Stimulated activated CD8-positive, alpha-beta memory T cell treated with anti-CD3 and anti-CD28 coated beads, Interleukin-7, amount 100 ng/mL, for 1 hour (primary cell): ENCODE measurements at places on chromosomes 7 and 10.

DNA sequence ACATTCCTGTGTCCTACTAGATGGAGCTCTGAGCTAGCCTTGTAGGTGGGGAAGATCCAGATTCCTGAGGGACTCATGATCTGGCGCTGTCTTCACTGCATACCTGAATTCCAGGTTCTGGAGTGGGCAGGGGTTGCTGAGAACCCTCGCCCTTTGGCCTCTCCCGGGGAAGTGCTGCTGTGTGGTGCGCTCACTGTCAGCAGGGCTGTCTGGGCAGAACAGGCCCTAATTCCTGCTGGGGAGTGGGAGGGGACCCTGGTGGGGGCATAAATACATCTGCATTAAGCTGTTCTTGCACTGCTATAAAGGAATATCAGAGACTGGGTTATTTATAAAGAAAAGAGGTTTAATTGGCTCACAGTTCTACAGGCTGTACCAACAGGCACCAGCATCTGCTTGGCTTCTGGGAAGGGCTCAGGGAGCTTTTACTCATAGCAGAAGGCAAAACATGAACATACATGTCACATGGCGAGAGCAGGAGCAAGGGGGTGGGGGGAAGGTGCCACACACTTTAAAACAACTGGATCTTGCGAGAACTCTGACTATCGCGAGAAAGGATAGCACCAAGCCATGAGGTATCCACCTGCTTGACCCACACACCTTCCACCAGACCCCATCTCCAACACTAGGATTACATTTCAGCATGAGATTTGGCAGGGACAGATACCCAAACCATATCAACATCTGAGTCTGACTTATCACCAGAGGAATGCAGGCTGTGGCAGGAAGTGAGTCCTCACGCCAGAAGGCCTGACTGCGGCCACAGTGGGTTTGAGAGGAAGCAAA, 115.0 kb downstream of the ADCY1 start:
- no peak for DNase-seq

GRCh38 chr10:46288601-46289206, 1.9 kb downstream of the ANTXRL start:
- no peak for DNase-seq

DNA sequence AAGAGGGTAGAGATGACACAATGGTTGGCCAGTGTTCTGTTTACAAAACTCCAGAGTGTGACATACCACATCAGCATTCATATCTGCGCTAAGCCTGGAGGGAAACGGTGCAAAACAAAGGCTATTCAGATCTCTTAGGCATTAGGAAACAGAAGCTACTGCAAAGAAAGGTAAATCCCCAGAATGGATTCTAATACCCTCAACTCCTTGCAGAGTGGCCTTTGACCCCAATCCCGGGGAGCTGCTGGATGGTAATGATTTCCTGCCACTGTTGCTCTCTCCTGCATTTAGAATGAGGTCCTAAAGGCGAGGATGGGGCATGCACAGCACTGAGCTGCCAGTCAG, 65.2 kb downstream of the AOAH start:
- DNase-seq = no peak

GRCh38 chr7:26667514-26668133, 196.8 kb downstream of the SKAP2 start:
- DNase-seq = no peak

GRCh38 chr10:127157506-127158200, 38.7 kb downstream of the INSYN2A start:
- DNase-seq = no peak

DNA sequence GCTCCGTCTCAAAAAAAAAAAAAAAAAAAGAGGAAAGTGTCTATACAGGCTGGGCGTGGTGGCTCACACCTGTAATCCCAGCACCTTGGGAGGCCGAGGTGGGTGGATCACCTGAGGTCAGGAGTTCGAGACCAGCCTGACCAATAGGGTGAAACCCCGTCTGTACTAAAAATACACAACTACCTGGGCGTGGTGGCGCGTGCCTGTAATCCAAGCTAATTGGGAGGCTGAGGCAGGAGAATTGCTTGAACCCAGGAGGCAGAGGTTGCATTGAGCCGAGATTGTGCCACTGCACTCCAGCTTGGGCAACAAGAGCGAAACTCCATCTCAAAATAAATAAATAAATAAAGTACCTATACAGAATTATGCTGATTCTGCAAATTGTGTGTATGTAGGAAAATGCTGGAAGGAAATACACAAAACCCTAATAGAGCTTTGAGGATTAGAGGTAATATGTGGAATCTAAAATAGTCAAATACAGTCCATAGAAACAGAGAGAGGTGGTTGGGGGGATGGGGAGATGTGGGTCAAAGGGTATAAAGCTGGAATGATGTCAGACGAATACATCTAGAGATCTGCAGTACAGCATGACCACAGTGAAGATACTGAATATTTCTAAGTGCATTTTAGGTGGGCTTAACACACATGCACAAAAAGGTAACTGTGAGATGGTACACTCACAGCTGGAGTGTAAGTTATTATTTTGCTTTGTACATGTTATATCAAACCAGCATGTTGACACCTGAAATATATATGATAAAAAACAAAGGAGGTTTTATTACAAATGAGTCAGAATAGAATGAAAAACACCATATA, 174.5 kb upstream of the KLF14 start:
- no peak for DNase-seq
